Activated effector memory CD4-positive, alpha-beta T cell treated with Interleukin-2 at 50 U/mL for 16 hours (primary cell): ENCODE measurements at places on chromosomes 3 and 15.

DNA sequence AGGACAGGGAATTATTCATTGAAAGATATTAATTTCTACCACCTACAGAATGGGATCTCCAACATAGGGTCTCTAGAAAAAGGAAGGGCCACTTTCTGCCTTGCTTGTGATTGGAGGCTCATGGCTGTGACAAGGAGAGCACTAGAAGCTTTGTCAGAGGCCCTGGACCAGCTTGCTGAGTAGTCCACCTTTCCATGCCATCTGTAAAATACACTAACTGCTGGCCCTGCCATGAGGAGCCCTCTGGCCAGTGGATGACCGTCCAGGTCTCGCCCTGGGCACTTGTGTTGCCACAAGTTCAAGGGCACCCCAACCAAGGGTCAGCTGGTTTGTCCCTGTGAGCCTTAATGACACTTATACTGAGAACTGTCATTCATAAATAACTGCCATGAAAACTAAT lies 1.6 kb upstream of the SYNM start:
- no peak for DNase-seq

GRCh38 chr3:11991751-11992150 lies 12.4 kb upstream of the SYN2 start:
- DNase-seq, result no peak

- DNase-seq, result peak; percentile 52
Measured at GRCh38 chr3:57596495-57597126, 533 bp downstream of the ARF4 start.

- no peak for DNase-seq
Measured at GRCh38 chr3:17592956-17593355, 149.5 kb downstream of the TBC1D5 start.

GRCh38 chr3:46935168-46935858 lies 41.2 kb downstream of the CCDC12 start:
- DNase-seq, result no peak

- no peak for DNase-seq
Measured at GRCh38 chr3:45440562-45440961, 52.2 kb downstream of the LARS2 start.

DNA sequence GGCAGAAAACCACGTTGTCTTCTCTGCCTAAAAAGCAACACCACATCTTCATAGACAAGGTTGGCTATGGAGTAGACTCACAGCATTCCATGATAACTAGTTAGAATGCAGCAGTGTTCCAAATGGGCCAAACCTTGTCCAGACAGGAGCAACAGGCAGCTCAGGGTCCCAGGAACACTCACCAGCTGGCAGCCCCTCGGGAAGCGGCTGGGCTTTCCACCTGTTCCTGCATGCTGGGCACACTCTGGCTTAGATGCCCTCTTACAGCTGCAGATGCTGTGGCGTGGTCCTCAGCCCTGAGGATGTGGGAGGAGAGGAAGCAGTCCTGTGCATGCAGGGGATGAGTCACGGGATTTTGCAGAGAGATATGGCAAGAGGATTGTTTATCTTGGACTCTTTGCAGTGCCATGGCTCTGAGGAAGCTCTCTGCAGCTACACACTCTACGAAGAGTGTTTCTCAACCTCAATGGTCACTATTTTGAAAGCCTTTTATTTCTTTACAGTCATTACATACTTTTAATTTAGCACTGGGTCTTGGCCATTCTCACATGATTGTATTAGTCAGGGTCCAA lies 11.3 kb downstream of the NRROS start:
- DNase-seq, result no peak

GRCh38 chr3:156187146-156187769 lies 66.9 kb downstream of the KCNAB1 start:
- DNase-seq, result no peak

DNA sequence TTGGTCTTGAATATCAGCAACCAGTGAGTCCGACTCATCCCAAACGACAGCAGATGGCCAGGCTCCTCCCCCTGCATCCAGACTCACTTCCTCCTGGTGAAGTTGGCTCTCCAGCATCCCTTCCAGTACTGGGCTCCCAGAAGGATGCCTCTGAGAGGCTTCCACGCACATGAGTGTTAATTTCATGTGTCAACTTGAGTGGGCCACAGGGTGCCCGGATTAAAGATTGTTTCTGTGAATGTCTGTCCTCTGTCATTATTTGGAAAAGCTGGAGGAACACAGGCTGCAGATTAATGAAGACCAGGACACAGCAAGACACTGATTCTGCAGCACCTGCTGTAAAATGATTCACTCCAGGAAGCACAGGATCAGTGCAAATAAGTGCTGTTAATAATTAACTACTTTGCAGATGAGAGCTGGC lies 99.8 kb downstream of the ATP10A start:
- DNase-seq, result no peak

- no peak for DNase-seq
Measured at GRCh38 chr15:95972812-95973211, 357.7 kb upstream of the NR2F2 start.

GRCh38 chr3:5347486-5347885 lies 160.0 kb downstream of the EDEM1 start:
- DNase-seq, result no peak

GRCh38 chr3:186213946-186214345 lies 105.1 kb upstream of the ETV5 start:
- DNase-seq, result no peak

GRCh38 chr3:97495896-97496295 lies 268.7 kb upstream of the ARL6 start:
- DNase-seq, result no peak

DNA sequence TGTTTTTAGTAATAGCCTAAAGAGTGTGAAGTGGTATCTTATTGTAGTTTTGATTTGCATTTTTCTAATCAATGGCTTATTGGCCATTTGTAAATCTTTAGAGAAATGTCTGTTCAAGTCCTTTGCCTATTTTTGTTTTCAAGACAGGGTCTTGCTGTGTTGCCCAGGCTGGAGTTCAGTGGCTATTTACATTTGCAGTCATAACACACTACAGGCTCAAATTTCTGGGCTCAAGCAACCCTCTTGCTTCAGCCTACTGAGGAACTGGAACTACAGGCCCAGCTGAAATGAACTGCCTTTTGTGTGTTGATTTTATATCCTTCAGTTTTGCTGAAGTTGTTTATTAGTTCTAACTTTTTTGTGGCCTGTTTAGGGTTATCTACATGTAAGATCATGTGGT lies 27.9 kb downstream of the BSN start:
- DNase-seq, result no peak

- DNase-seq, result no peak
Measured at GRCh38 chr15:64454282-64454681, 6.1 kb upstream of the ZNF609 start.

GRCh38 chr3:16429086-16429485 lies 84.4 kb downstream of the RFTN1 start:
- DNase-seq, result no peak

GRCh38 chr3:138066383-138066782 lies 49.0 kb downstream of the DZIP1L start:
- DNase-seq, result no peak
